ENCODE measurements at places on chromosomes 2 and 18. TPM values are rescaled to one million over a fixed set of nuclear protein-coding genes. Genes with fewer than 3 reads are reported as not detected.

Gene EDAR
- not detected for total RNA-seq

Gene PLB1
- total RNA-seq: 1.8 TPM

Gene ABCA12
- total RNA-seq: not detected

Gene RAMP1
- total RNA-seq: 91.9 TPM

Gene CTAGE1
- not detected for total RNA-seq

Gene B4GALT6
- total RNA-seq: 4.1 TPM

Gene IL36RN
- not detected for total RNA-seq

Gene EHBP1
- total RNA-seq: 20.2 TPM

Gene KLHL30
- total RNA-seq: 140 TPM

Gene IL1R1
- total RNA-seq: 15.9 TPM

Gene BIRC6
- 38.1 TPM for total RNA-seq

Gene STEAP3
- 17.4 TPM for total RNA-seq

Gene MC4R
- not detected for total RNA-seq

Gene C1GALT1C1L
- total RNA-seq: not detected

Gene EPG5
- 15.5 TPM for total RNA-seq

Gene LAMA1
- 0.15 TPM for total RNA-seq

Measured in psoas muscle (tissue), 8 donors.